Coronary artery (tissue), 2 donors: ENCODE measurements at places on chromosomes 7 and 10.

- DNase-seq = no peak
These were observed 226.8 kb downstream of the SKIDA1 start for GRCh38 chr10:21298701-21299100.

DNA sequence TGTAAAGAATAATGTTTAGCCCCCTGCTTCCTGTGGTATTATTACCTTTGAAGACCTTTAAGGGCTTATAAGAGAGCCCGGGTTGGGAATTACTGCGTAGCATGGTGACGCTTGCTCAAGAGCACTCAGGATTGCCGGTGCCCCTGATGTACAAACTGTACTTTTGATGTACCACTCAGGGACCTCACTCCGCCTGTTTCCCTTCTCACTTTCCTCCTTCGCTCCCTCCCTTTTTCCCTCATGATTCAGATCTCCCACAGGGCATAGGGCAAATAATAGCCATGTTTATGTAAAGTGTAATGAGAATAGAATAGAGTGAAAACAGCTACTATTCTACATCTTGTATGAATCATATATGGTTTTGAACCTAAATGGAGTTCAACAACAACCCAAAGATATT is 77.8 kb upstream of the PDCD4 start:
- DNase-seq = no peak

- DNase-seq = no peak
These were observed 710 bp upstream of the C10orf105 start for GRCh38 chr10:71720288-71720687.

DNA sequence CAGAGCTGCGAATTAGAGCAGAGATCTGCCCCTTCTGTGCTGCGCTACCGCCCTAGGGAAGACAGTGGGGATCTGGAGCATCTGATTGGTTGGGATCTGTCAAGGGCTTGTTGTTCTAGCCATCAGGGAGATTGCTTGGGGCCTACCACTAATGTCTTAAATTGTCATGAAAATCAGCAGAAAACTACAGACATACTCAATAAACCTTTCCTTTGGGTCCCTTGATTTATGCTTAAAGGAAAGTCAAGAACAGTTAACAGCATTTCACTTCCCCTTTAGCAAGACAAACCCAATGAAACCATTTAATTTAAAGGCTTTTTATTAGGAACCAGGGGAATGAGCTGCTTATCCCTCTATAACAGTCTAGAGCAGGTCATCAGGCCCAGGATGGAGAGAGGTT is 10.0 kb downstream of the SLC25A28 start:
- no peak for DNase-seq

- no peak for DNase-seq
These were observed 83.0 kb upstream of the KAT6B start for GRCh38 chr10:74743401-74743800.

- DNase-seq = no peak
These were observed 269.7 kb upstream of the TPK1 start for GRCh38 chr7:145105561-145105960.

GRCh38 chr7:98211221-98211675 is at the start of gene BHLHA15:
Gene BHLHA15 (plus strand): TSS chr7:98211439. CDS start chr7:98212310, 871 bp downstream.
- no peak for DNase-seq

DNA sequence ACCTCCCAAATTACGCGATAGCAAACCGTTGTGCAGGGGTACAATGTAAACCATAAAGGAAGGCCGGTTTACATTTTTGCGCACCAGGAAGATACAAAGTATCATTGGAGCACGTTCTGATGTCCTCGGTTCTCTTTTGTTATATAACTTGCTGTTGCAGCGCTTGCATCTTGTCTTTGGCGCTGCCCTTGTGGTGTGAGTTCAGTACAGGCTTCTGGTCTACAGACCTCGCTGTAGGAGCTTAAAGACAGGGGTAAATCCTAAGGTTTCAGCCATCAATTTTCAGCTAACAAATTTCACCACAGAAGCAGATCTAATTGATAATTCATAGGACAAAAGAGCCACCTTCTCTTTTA is 1.5 kb upstream of the MKX start:
- DNase-seq = no peak

DNA sequence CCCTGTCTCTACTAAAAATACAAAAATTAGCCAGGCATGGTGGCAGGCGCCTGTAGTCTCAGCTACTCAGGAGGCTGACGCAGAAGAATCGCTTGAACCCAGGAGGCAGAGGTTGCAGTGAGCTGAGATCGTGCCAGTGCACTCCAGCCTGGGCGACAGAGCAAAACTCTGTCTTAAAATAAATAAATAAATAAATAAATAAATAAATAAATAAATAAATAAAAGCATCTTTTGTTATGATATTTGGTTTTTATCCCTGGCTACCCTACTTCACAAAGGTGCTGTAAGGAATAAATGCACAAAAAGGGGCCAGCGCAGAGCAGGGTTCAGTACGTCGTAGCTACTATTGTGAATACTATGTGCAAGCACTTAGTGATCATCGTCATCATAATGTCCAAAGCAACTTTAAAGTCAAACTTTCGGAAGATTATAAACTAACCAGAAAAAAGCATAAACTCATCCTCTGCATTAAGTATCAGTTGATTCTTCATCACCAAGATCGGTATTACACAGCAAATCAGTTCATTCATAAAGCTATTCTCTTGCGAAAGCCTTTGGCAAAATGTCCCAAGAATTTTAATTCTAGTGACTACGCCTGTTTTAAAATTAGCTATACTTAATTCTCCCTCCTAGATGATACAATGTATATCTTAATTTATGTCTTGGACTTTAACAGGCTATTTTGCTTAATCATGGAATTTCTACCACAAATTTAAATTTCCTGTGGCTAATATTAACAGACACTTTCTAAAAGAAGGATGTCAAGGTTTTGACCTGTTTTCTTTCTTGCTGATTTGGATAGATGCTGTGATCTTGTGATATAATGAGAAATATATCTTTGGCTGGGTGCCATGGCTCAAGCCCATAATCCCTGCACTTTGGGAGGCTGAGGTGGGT is 7.6 kb upstream of the NFE2L3 start:
- DNase-seq = no peak

GRCh38 chr10:116710076-116710475 is 32.3 kb downstream of the HSPA12A start:
- DNase-seq = no peak

- DNase-seq = no peak
These were observed 127.8 kb downstream of the MACC1 start for GRCh38 chr7:20089431-20089830.

- DNase-seq = no peak
These were observed 126.7 kb upstream of the PRSS58 start for GRCh38 chr7:142384493-142384922.

GRCh38 chr10:24249829-24250415 is 41.0 kb downstream of the KIAA1217 start:
- no peak for DNase-seq

GRCh38 chr7:91137153-91137787 is 127.0 kb upstream of the FZD1 start:
- no peak for DNase-seq
